Colonic mucosa (tissue), 4 donors: ENCODE measurements at places on chromosomes 2 and 18. TPM values are rescaled to one million over a fixed set of nuclear protein-coding genes. Genes with fewer than 3 reads are reported as not detected.

Gene CCDC74B
- total RNA-seq = 0.35 TPM

Gene CNDP1
- not detected for total RNA-seq

- DNase-seq = no peak
Observed at GRCh38 chr2:152518641-152519580, 183.9 kb downstream of the FMNL2 start.

DNA sequence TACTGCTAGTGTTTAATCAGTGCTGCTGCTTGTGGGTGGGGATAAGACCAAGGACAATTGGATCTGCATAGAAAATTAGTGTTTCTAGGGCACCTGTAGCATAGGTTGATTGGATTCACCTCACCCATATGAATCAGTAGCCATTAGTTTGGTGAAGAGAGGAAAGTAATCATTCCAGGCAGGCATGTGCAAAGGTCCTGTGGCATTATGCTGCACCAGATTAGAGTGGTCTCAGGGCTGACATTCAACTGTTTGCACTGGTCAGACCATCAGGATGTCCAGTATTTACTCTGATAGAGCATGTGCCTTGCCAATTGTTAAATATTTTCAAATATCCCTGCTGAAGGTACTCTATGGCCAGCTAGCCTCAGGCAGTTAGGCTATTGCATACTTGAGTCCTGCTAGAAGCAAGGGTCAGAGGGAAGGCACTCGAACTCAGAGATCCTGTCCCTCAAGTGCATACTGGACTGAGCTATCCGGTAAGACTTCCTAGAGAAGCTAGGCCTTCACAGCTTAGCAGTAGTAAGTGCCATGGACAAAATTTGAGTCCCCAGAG lies 64.7 kb downstream of the SKA1 start:
- DNase-seq = no peak

GRCh38 chr2:218145124-218145523 lies 19.3 kb downstream of the CXCR2 start:
- no peak for DNase-seq
